ENCODE measurements at places on chromosomes 3 and 15.

- no peak for DNase-seq
Observed at GRCh38 chr15:40242601-40243000, 3.7 kb downstream of the PAK6 start.

DNA sequence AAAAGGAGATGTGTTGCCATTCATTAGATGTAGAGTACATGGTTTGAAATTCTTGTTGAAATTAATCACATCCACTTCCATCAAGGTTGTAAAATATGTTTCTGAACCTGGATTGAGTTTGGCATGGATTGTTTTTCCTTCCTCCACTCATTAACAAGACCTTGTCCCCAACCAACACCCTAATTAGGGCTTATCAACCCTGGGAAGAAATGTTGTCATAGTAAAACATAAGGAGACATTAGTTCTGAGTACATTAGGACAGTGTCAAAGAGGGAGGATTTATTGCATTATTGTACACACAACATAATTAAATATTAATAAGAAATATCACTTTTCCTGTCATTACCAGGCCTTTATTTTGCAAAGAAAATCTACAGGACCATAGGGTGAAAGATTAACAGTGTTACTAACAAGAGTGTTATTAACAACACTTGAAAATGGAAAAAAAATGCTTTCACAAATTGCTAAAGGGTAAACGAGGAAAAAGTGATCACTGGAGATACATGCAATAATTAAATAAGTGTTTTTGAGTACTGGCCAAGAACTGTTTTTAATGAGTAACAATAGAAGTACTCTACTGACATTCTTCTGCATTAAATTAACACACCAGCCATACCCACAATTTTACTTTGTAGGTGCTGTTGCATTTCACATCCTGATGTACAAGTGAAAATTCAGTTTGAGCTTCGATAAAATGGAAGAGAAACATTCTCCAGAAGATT, 30.4 kb upstream of the WDR72 start:
- no peak for DNase-seq

GRCh38 chr15:63212050-63213004, 22.9 kb downstream of the RAB8B start:
- DNase-seq: no peak

DNA sequence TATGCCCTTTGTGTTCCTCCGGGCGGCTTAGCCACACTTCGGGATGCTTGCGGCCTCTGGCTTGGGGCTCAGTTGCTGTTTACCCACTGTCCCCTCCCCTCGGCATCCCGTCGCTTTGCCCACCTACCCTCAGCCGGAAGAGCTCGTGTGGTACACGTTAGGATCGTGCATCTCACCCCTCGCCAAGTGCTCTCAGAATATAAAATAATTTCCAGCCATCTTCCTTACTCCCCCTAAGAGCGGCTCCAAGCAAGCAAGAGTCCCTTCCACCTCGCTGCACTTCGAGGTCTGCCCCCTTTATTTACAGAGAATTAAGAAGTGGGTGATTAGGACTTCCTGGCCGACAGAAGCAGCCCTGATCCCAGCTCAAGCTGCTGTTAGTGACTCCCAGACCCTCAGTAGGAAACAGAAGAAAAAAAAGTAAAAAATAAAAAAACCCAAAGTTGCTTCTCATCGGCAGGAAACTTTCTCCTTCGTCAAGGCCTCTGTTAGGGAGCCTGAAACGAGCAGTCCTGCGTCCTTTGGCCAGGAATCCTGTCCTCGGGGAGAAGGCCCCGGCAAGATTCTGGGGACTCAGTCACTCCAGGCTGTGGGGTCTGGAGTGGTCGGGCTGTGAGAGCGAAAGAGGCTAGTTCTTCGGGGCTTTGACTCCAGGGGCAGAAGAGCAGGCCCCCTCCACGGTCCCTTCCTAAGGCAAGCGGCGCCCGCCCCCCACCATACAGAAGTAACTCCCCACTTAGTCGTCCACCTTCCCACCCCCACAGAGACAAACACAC, 3.0 kb downstream of the MEIS2 start:
- DNase-seq: no peak

- DNase-seq: no peak
Observed at GRCh38 chr15:77004189-77004588, 9.3 kb downstream of the PSTPIP1 start.

DNA sequence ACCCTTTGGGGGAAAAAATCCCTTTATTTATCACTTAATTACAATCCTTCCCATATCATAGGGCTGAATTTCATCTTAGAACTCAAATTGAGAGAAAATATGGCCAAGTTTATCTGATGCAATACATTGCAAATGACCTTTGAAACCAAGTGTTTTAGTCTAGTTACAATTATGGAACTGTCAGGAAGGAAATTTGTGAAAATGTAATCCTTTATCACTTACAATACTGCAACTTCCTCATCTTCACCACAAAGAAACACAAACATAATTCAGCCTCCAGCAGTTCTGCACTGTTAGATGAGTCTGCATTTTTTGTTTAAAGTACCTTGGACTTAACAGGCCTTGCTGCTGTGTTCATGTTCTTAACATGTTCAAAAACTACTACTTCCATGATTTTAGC, 4.6 kb downstream of the CCPG1 start:
- no peak for DNase-seq

GRCh38 chr3:51955175-51955892, at the start of gene GPR62:
Gene GPR62 (plus strand): TSS chr3:51955381. CDS start chr3:51955653, 272 bp downstream.
- DNase-seq: no peak

DNA sequence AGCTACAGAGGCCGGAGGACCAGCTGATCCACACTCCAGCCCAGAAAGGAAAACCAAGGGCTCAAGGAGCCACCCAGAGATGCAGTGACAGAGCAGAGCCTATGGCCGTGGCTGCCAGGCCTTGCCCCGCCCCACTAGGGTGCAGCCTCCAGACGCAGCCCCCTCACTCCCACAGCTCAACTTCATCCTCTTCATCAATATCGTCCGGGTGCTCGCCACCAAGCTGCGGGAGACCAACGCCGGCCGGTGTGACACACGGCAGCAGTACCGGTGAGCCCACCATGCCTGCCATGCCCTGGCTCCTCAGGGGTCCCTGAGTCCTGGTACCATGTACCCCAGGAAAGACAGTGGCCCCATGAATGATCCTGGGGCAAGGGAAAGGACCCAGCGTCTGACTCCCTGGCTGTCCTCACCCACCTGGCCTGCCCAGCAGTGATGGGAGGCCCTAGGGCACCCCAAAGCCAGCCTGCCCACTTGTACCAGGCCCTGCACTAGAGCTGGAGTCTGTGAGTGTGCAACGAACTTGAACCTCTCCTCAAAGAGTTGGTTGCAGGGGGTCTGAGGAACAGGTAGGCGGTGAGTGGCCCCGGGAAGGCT, 24.2 kb downstream of the PTH1R start:
- no peak for DNase-seq

- no peak for DNase-seq
Observed at GRCh38 chr3:52533623-52534280, at the start of gene NT5DC2. Gene NT5DC2 (minus strand): TSS chr3:52533857. CDS start chr3:52533737, 120 bp downstream.

DNA sequence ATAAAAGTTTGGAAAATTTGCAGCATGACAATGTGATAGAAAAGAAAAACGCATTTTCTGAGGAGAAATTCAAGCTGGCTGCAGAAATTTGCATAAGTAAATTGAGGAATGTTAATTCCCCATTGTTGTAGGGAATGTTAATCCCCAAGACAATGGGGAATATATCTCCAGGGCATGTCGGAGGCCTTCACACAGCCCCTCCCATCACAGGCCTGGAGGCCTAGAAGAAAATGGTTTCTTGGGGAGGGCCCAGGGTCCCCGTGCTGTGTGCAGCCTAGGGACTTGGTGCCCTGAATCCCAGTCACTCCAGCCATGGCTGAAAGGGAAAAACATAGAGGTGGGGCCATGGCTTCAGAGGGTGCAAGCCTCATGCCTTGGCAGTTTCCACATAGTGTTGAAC, 101.1 kb downstream of the BOC start:
- no peak for DNase-seq

- DNase-seq: no peak
Observed at GRCh38 chr3:110697961-110698360, 373.7 kb upstream of the NECTIN3 start.

- no peak for DNase-seq
Observed at GRCh38 chr3:21020681-21021080, 730.3 kb downstream of the ZNF385D start.

DNA sequence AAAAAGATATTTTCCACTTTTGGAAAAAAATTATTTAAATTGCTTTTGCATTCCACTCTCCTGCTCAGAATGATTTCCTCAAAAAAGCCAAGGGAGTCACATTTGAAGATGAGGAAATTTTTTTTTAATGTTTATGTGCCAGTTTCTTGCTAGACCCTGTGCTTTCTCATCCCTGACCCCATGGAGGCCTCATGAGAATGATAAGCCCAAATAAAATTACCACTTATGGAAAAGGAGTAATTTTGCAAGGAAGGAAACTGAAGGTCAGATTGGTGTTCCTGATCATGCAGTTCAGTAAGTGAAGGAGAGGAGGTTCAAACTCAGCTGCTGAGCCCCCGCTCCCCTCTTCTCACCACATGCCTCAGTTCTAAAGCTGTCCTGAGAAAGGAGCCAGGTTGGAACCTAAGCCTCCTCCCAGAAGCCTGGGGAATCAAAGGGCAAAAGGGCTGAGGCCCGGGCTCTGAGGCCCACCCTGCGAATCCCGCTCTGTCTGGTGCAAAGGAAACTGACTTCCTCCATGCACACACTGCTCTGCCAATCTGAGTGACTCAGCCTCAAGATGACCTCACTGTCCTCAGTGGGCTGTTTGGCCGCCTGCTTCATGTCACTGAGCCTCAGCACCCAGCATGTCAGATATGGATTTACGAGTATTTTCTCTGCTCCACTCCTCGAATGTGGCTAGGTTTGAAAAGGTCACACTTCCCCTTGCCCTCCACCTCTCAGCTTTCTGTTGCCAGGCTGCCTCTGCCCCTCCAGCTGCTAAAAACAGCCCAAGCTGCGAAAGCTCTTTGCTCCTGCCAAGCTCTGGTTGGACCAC, 56.9 kb upstream of the FLNB start:
- DNase-seq: no peak

- no peak for DNase-seq
Observed at GRCh38 chr3:64070704-64071103, 47.4 kb upstream of the PSMD6 start.

DNA sequence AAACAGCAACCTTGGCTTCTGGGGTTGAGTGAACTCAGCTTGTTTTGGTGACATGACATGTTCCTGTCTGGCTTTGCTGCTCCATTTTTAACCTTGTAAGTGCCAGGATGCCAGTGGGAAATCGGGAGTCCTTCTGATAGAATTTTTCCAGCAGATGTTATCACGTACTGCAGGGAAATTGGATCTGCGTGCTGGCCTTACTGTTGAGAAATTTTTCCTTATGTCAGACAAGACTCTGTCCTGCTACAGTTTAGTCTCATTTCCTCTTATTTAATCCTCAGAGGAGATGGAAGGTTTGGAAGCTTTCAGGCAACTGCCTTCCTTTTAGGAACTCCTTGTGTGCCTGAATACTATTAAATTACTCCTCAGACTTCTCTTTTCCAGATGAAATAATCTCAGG, 80.6 kb downstream of the PGPEP1L start:
- DNase-seq: no peak

GRCh38 chr3:165716592-165716991, 120.6 kb downstream of the BCHE start:
- DNase-seq: no peak

- DNase-seq: no peak
Observed at GRCh38 chr3:98182196-98182595, 15.7 kb downstream of the OR5H15 start.

- DNase-seq: no peak
Observed at GRCh38 chr15:31463521-31464102, 137.0 kb downstream of the KLF13 start.

- no peak for DNase-seq
Observed at GRCh38 chr3:8345398-8345797, 156.2 kb upstream of the LMCD1 start.

Measured in activated naive CD4-positive, alpha-beta T cell (primary cell).